NCI-H2107 (cell line): ENCODE measurements at places on chromosomes 7 and 10.

- no peak for DNase-seq
Observed at GRCh38 chr7:2564970-2565540, 6.3 kb downstream of the IQCE start.

DNA sequence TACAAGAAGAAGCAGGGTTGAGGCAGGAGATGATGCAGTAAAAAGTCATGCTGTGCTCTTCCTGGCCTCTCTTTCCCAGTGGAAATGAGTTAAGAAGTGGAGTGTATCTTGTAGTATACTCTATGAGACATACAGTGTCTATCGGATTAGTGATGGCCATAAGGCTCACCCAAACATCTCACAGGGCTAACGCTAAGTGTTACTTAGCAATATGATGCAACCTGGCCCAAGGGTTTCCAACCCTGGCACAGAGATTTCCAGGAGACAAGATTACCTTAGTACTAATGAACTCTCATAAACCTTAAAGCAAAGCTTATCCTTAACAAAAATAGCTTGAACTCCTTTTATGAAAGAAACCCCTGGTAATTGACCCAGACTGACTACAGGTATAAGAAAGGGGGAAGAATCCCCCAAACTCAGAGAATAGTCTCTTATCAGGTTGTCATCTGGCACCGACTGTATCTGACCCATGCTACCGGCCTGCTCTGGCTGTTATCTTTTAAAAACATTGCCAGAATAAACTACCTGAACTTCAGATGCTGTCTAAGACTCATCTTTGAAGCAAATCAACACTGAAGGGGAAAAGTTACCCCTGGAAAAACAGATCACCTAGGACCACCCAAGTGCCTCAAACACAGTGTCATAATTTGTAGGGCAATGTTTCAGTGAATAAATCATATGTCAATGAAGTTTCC lies 1002.0 kb downstream of the REEP3 start:
- DNase-seq: no peak

- DNase-seq: no peak
Observed at GRCh38 chr7:95330961-95331337, 6.6 kb upstream of the PON1 start.

- DNase-seq: no peak
Observed at GRCh38 chr10:131947631-131948347, 33.9 kb downstream of the BNIP3 start.

DNA sequence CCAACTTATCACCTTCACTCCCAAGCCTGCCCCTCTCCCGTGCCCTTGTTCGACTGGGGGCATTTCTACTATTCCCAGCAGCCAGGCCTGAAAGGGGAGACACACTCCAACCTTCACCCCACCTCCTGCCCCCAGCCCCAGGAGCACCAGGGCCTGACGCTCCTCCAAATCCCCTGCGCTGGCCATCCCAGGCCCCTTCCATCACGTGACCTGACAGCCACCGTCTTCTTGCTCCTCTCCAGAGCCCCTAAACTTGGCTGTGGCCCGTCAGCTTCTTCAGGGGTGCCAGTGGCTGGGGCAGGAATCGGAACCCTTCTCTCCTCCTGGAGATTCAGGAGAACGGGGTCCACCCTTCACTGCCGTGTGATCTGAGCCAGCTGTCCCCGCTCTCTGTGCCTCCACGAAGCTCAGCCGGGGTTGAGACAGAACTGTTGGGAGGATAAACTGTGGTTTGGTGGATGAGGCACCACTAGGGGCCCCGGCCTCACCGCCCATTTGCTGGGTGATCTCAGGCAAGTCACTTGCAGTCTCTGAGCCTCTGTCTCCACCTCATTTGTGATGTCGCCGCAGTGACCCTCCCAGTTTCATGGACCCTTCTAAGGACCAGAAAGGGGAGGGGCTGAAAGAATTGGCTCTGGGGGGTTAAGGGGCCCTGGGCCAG lies 91.0 kb downstream of the MYL10 start:
- no peak for DNase-seq

DNA sequence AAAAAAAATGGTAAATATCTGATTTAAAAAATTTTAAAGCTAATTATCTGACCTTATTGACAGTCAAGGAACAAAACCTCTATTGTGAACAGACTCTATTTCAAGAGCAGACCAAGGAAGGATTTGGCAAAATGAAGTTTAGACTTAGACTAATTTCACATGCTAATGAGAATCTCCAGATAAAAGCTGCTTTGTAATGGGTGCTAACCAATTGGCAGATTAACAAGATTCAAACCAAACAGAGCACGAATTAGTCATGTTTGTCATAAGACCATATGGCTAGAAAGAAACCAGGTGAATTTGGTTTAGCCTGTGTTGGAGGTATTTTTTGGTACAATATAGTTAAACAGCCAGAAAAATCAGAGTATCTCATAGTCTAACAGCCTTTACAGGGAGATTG lies 429.1 kb upstream of the NFE2L3 start:
- no peak for DNase-seq

GRCh38 chr10:72274730-72275350 lies 1.1 kb downstream of the DDIT4 start:
- DNase-seq: no peak

DNA sequence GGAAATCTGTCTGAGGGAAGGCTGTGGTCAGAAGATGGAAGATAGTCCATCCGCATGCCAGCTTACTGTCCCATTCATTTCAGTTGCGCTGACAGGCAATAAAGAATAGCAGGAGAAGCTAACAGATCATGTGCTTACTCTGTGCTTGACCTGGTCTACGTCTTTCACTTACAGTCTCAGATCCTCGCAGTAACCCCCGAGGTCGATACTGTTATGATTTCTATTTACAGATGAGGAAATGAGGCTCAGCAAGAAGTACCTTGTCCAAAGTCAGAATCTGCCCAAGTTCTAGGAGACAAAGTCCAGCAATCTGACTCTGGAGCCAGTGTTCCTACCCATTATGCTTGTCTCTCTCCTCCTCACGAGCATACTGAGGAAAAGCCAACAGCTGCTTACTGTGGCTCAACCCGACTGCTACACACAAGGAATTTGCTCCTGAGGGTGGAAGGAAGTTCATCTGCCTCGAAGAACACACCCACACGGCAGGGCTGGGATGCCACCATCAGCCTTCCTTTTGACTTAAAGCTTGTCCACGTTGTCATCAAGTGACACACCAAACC lies 74.2 kb downstream of the MINPP1 start:
- no peak for DNase-seq

DNA sequence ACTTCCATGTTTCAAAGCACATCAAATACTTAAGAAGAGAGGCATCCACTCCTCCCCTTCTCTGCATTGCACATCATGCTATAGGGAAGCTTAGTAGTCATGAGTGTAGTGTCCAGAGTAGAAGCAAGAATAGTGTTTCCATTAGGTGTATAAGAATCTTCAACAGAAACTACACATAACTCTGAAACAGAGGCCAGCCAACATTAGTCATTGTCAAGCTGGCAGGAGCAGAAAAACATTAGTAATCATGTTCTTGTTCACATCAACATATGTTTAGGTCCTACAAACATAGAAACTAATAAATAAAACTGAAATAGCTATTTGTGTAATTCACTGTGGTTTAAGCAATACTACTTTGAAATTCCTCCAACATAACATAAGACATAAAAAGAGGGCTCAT lies 370.2 kb downstream of the PPP1R3A start:
- DNase-seq: no peak

- DNase-seq: no peak
Observed at GRCh38 chr7:134701272-134701671, 54.6 kb downstream of the BPGM start.

DNA sequence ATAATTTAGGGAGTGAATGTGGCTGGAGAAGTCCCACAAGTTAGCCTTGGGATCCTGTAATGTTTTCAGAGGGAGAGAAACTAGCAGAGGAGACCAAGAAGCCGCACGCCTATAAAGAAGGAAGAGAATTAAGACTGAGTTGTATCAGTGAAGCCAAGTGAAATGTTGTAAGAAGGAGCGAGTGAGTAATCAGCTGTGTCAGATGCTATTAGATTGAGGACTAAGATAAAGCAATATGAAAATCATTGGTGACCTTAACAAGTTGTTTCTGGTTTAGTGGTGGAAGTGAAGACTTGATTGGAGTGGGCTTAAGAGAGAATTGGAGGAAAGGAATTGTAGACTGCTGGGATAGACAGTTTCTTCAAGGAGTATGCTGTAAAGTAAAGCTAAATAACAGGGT lies 8.8 kb downstream of the CCSER2 start:
- DNase-seq: no peak

DNA sequence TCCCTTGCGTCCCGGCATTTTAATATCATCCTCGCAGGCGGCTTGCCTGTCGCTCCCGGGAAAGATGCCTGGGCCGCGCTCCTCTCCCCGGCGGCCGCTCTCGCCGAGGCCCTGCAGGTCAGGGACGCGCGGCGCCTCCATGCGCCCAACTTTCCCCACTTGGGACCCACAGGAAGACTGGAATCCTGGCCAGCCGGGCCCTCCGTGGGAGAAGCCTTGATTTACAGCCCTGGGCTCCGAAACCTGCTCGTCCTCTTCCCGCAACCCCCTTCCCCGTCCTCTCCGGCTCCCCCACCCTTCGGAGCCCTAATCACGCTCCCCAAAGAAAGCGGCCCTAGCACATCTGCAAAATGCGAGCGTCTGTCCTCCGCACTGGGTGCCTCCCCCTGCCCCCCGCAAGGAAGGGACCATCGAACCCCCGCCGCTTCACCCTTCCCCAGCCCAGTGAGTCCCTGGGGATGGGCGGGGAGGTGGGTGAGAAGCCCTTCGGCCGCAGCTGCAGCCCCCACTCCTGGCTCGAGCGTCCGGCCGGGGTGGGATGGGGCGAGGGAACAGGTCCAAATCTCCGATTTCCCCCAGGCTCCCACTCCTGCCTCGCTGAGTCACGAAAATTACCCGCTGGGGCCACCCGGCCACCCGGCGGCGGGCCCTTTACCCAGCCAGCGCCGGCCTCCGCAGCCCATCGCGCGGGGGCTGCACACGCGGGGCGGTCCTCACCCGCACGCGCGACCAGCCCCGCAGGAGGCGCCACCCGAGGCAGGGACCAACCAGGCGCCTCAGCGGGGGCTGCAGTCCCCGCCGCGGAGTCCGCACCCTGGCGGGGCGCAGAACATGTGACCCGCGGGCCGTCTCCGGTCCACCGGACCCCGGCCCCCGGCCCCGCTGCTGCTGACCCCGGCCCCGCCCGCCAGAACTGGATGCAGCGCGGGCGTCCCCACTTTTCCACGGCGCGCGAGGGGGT lies 695 bp downstream of the HSPA12A start:
- DNase-seq: no peak

DNA sequence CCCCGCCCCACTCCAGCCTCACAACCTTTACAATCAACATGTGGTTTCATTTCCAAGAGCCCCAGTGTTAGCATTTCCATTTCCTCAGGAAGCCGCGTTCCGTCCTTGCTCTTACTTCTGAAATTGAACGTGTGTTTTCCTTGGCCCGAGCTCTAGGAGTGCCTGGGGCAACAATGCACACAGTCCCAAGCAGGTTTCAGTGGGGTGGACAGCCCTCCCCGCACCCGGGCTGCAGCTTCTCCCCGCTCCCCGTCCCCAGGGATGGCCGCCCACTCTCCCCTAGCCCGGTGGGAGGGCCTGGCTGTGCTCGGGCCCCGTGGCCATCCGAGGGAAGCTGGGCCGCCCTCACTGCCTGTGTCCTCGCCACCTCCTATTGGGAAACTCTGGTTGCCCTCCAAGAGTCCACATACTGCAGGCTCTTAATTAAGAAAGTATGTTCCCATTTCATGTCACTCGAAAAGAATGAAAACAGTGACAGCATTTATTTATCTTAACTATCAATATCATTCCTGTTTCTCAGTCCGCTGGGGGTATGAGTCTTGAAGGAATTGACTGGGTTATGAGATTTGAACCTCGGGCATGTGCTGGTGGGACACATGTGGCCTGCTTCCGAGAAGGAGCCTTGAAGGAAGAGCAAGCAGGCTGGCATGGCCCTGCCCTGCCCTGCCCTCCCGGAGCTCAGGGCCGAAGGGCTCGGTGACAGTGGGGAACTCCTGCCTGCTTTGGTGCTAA lies 163.8 kb downstream of the GRK5 start:
- no peak for DNase-seq
